HS-5 (cell line): ENCODE measurements at places on chromosomes 7 and 10.

DNA sequence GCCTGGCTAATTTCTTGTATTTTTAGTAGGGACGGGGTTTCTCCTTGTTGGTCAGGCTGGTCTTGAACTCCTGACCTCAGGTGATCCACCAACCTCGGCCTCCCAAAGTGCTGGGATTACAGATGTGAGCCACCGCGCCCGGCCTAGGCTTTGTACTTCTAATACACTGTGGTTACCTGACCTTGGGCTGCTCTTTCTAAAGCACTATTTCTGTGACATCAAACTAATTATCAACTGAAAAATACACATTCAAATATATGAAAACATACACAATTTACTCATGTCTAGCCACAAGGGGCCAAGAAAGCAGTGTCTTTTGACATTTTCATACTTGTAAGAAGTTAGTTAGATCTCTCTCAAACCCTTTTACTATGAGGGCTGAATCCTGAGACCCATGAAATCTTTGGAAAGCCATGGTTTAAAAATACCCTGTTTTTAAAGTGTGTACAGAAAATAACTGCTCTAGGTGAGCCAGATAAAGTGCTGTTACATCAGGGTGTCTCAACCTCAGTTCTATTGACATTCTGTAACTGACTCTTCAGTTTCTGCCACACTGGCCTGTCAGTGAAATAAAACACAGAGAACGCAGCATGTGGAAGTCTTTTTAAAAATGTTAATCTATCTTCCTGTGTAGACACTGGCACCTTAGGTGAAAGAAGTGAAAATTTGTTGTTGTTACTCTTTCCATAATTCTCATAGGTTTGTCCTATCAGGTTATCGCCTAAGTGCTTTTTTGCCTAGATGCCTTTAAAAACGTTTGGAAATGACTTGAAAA lies 58.8 kb downstream of the CREM start:
- DNase-seq: no peak

DNA sequence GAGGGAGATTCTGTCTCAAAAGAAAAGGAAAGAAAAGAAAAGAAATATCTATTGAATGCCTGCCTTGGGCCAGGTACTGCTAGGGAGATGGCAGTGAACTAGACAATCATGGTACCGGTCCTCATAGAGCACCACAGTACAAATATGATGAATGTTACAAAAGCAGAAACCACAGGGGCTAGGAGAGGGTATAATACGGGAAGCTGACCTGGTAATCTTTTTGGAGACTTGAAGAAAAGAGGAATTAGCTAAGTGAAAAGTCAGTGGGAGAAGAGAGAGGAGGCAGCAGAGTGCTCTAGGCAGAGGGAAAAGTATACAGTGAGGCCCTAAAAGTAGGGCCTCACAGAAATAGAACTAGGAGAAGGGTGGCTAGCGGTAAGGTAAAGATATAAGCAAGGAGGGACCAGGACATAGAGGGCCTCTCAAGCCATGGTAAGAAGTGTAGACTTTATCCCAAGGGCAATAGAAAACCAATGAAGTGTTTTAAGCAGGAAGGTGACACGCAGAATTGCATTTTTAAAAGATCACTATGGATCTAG lies 42.8 kb upstream of the WNT8B start:
- no peak for DNase-seq

DNA sequence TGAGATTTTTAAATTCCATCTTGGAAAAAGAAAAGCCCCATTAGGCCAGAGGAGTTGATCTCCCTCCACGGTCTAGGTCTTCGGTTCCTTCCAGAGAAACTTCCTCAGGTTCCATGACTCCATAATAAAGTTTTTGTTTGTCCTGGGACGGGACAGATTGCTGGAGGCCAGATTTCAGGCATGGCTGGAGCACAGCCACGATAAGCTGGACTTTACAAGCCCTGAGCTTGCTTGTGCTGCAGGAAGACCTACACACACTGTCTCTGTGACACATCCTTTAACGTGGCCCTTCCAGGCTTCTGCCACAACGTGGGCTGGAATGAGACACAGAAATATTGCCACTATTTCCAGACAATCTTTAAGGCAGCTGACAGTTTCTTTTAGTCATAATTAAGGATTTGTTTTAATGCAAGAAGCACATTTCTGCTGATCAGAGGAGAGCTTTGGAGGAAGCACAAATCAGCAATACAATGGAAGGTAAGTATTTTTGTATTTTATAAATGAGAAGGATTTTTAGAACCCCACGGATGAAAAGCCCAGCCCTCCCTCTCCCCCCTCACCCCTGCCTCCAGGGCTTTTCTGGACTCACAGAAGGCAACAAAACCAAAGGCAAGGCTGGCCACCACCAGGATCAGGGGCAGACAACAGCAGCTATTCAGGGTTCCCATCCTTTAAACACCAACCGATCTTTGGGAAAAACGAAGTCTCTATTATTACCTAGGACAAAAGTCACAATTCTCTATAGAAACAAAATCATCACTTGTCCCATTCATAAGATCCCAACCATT lies 6.5 kb downstream of the CTBP2 start:
- no peak for DNase-seq

DNA sequence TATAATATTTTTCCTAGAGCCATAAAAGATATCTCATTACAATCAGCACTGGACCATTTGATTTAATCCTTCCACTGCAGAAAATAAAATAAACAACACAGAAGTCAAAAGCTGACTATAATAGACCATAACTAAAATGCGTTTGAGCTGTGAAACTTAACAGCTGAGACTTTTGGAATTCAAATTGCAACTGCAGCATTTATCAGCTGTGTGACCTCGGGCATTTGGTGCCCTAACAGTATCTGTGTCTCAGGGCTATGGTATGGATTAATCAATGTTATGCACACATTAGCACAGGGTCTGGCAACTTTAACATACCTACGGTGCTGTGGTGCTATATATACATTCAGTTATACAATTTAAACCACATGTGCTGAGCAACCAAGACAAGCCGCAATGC lies 160.1 kb downstream of the COL28A1 start:
- no peak for DNase-seq

GRCh38 chr10:59892697-59893096 lies 13.7 kb downstream of the CCDC6 start:
- no peak for DNase-seq

- no peak for DNase-seq
These were observed 123.9 kb downstream of the CACNA2D1 start for GRCh38 chr7:82319674-82320118.

DNA sequence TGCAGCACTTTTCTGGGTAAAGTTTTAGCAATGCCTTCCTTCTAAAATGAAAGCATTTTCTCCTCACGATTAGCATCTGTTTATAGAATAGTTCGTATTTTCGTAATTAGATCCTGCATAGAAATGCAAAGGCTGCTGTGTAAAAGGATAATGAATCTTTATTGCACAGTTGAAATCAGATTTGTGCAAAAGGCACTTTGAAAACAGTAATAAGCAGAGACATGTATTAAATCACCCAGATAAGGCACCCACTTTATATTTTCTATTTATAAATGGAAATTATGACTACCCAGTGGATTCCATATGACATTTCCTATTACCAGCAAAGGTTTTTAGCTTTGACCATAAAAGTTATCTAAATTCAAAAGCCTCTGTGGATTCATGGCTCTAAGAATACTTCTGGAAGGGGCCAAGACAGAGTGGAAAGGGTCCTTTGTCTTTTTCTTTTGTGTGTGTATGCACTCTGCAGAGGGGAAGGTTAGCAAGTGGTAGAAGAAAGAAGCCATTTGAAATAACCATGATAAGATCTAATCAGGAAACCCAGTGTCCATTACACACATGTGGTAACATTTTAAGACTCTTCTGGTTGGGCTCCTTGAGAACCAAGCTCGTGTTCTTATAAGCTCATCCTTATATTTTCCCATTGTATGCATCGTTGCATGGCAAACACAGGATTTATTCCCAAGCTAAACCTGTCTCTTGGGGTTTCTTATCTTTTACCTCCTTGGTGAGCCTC lies 612.1 kb downstream of the AUTS2 start:
- no peak for DNase-seq

DNA sequence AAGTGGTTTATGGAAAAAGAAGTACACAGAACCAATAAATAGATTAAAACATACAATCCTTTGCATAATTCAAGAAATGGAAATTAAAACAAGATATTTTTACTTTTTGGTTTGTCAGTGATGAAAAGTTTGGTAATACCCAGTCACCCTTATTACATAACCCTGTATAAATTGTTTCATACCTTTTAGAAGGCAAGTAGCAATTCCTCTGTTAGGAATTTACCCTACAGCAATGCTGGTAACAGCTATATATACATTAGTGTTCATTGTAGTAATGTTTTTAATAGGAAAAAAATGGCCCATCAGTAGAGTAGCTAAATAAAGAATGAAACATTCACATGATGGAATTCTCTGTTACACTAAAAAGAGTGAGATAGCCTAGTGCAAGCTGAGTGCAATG lies 42.7 kb downstream of the PTPN12 start:
- DNase-seq: no peak
